ENCODE measurements at places on chromosomes 16 and 17. TPM values are rescaled to one million over a fixed set of nuclear protein-coding genes. Genes with fewer than 3 reads are reported as not detected.

HCFC1R1 gene
- total RNA-seq = 80.9 TPM

STH gene
- not detected for total RNA-seq

ERBB2 gene
- total RNA-seq = 67.0 TPM

DNA sequence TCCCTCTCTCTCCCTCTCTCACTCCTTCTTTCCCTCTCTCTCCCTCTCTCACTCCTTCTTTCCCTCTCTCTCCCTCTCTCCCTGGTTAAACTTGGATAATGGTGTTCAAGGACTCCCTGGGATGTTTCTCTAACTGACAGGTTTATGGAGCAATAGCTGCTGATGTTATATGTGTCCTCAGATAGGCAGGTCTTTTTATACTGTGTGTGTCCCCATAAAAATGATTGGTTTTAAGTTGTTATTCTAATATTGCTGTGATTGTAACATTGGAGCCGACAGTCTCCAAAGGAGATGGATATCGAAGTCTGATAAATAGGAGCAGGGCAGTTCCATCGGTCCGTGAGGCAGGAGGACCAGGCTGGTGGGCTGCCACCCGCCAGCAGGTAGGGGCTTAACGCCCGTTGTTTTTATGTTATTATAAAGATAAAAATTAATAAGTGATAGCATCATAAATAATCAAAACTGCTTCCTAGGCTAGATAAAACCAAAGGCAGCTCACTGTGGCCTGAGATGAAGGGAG is 38.1 kb upstream of the C16orf82 start:
- peaks cover 19% of the 10 kb centered on the region for H3K27me3 ChIP-seq
- no peak overlapping the region for H3K4me3 ChIP-seq
- no peaks in the 10 kb centered on the region for H3K36me3 ChIP-seq
- H3K4me1 ChIP-seq = peaks cover 5% of the 10 kb centered on the region

DNA sequence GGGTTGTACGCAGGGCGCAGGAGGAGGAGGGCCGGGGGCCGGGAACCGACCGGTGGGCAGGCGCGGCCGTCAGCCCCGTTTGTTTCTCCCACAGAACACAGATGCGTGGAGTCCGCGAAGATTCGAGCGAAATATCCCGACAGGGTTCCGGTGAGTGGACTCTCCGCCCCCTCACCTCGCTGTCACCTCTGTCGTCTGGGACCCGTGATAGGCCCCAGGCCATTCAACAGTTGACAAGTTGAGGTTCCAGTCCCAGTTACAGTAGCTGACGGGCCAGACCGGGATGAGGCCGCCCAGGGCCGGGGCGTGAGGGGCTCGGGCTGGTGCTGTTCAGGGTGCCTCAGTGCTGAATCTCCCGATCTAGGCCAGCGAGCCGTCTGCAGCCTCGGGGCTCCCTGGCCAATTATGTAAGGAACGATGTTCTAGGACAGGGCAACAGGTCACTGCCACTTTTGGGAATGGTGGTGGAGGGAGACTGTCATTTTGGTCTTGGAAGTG is 628 bp downstream of the GABARAPL2 start:
- peak overlapping the region; percentile 94 for H3K4me3 ChIP-seq
- peaks cover 3% of the 10 kb centered on the region for H3K27me3 ChIP-seq
- no peak overlapping the region for H3K27ac ChIP-seq
- peaks cover 24% of the 10 kb centered on the region for H3K4me1 ChIP-seq
- no peak for DNase-seq

- peaks cover 45% of the 10 kb centered on the region for H3K27me3 ChIP-seq
- no peak overlapping the region for H3K4me3 ChIP-seq
- H3K4me1 ChIP-seq = no peaks in the 10 kb centered on the region
- no peak for DNase-seq
- H3K36me3 ChIP-seq = peaks cover 3% of the 10 kb centered on the region
Observed at GRCh38 chr16:85869785-85870558, 29.0 kb upstream of the IRF8 start.

- H3K4me1 ChIP-seq = peaks cover 25% of the 10 kb centered on the region
- peak; percentile 40 for DNase-seq
- H3K27ac ChIP-seq = peak overlapping the region; percentile 27
- H3K27me3 ChIP-seq = no peaks in the 10 kb centered on the region
- peaks cover 5% of the 10 kb centered on the region for H3K36me3 ChIP-seq
Observed at GRCh38 chr17:59165933-59166342, 10.4 kb downstream of the PRR11 start.

Data from HFFc6 (cell line).